ENCODE measurements at places on chromosomes 11 and 22.

GRCh38 chr11:13767471-13767870 is 99.0 kb downstream of the FAR1 start:
- DNase-seq: no peak

- no peak for DNase-seq
Observed at GRCh38 chr11:46745995-46746394, 27.0 kb downstream of the F2 start.

DNA sequence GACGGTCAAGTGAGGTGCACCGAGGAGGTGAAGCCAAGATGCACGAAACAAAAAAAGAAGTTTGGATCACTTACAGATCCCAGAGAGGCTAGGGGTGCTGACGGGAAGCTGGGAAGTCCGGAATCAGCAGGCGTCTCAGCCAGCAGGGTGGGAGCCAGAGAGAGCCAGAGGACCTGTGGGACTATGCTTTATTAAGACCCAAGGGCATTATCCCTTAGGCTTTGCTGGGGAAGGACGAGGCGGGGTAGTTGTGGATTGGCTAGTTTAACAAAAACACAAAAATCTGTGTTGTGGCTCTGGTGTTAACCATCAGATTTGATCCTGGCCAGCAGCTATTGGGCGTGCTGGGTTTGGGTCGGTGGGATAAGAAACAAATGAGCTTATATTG is 427.1 kb downstream of the DYNC2H1 start:
- DNase-seq: peak; percentile 65

DNA sequence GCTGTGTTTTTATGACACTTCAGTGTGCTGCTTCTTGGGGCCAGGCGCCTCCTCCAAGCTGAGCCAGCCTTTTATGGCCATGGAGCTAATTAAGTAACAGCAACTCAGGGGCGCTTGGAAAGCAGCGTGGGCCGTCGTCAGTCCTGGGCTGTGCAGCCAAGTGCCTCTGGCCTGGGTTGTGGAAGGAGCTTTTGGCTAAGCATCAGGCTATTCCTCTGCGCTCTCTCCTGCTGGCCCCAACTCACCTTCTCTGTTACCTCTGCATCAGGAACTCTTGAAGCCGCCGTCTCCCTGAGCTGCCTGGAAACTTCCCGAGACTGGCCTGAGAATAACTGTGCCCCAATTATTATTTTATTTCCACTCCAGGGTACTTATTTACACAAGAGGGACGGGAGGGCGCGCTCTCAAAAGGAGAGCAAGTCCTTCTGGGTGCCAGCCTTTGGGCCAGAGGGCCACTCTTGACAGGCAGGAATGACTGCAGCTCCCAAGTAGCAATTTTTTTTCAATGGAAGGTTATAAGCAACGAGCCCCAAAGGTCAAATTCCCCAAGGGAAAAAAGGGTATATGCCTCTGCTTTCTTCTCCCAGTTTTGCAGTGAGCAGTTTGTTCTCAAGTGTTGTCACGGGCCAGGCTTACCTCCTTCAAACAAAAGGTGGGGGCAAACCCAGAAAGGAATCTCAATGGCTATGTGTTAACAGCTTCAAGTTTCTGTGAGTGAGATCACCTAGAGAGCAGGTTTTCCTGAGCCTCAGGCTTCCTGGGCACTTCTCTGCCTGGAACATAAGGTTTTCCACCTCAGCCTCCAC is 38.5 kb upstream of the NAV2 start:
- DNase-seq: no peak

DNA sequence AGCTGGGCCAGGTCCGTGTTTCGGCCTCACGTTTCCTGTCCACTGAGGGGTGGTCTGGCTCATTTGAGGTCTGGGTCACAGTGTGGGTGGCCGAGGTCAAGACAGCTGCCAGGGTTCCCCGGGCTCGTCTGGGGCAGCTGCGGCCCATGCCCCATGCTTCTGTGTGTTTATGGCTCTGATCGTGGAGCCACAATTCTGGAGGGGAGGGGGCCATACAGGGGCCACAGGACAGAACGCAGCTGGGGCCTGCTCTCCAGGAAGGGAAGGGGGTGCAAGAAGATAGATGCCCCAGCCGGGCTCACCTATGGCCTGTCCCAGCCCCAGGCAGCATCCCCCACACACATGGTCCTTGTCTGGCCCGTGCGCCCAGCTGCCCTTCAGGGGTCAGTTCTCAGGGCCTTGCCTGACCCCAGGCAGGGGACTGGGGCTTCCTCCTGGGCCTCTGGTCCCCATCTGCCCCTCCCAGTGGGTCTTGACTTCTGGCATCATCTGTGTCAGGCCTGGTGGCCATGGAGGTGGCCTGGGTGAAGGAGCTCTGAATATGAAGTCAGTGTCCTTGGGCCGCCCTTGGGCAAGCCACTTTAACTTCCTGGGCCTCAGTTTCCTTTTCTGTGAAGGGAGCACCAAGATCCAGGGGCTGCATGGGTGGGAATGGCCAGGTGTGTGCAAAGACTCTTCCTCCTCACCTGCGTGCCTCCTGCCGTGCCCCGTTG is 8.4 kb downstream of the TSPAN32 start:
- DNase-seq: no peak

- no peak for DNase-seq
Observed at GRCh38 chr11:32420937-32421901, 14.1 kb downstream of the WT1 start.

GRCh38 chr22:30087611-30088010 is 7.3 kb downstream of the HORMAD2 start:
- DNase-seq: no peak

DNA sequence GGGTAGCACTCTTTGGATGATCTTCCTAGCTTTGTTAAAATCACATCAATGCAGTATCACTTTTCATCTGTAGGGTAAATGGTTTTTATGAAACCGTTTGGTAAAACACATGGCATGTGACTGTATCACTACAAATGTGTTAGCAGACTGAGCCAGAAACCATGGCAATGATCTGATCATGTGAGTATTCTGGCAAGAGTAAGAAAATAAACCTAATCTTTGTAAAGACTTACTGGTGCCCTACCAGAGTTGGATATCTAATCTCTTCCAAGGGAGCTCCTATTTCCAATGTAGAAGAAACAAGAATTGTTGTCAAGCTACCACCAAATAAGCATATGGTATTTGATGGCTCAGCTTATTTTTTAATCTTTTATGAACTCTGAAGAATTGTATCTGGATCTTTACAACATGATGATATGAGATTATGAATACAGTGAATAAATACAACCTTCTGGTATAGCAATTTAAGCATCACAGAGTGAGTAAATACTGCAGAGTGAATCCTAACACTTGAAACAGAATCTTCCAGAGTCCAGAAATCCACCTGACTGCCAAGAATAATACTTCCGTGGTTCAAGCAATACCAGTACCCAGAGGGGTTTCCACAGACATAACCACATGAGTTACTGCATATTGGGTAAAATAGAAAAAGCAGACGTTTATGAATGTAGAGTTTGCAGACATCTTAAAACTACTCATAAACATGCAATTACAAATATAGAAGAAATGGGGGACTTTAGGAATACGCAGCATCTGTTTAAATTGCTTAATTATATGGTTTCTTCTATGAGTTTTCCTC is 238.8 kb downstream of the TTC28 start:
- no peak for DNase-seq

DNA sequence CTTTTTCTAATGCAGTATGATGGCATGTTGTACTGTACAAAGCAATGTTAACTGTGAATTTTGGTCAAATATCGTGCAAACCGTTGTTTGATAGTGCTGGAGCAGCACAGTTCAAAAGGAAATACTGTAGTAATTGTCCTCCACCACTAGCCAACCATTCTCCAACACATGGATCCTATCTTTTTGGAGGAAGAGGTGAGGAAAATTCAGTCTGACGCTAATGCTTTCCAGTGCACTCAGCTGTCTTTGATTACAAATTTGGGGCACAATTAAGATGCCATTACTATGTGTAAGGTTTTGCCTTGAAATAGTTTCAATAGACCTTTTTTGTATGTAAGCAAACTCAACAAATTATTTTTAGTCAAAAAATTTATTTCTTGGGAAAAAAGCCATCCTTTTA is 240.5 kb upstream of the CCDC179 start:
- DNase-seq: no peak

- no peak for DNase-seq
Observed at GRCh38 chr11:11667056-11667455, 45.3 kb upstream of the GALNT18 start.

DNA sequence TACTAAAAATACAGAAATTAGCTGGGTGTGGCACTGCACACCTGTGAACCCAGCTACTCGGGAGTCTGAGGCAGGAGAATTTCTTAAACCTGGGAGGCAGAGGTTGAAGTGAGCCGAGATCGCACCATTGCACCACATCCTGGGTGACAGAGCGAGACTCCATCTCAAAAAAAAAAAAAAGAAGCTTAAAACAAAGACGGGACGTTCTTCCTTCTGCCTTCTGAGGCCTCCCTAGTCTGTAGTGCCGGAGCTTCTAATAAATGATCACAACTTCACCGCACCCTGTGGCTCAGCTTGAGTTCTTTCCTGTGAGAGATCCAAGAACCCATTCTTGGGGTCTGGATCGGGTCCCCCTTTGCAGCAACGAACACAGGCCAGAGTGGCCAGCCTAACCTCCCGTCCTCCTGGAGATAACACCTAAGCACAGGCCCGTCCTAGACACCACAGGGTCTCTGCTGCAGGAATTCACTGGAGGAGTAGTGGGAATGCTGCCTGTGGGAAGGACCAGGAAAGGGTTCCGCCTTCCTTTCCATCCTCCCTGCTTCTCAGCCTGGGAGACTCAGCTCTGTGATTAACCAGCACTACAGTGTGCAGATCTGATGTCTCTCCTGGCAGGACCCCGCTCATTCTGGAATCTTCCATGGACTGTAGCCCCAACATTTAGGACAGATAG is 2.2 kb upstream of the APOBEC3H start:
- DNase-seq: peak; percentile 12

Measured in D341Med (cell line).